ENCODE measurements at places on chromosomes 1 and 21.

GRCh38 chr1:208088319-208088718, 155.9 kb downstream of the PLXNA2 start:
- no peaks in the 10 kb centered on the region for H3K27me3 ChIP-seq
- peaks cover 12% of the 10 kb centered on the region for H3K36me3 ChIP-seq
- no peak overlapping the region for H3K4me3 ChIP-seq

DNA sequence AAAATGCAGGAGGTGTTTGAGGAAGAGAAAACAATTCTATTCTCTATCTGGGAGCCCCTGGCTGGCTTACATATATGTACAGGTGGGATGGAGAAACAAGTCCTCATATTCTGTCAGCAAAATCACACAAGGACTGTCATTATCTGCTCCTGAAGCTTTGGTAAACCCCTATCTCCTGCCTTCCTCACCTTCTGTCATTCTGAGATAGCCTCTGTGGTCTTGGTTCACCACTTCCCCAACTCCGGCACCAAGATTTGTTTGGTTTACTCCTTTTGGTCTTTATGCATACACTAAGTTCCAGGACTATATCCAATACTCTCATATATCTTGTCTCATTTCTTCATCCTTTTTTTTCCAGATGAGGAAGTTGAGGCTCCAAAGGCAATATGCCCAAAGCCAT, 551.1 kb downstream of the PLPP3 start:
- peaks cover 5% of the 10 kb centered on the region for H3K27me3 ChIP-seq
- H3K36me3 ChIP-seq = no peaks in the 10 kb centered on the region

DNA sequence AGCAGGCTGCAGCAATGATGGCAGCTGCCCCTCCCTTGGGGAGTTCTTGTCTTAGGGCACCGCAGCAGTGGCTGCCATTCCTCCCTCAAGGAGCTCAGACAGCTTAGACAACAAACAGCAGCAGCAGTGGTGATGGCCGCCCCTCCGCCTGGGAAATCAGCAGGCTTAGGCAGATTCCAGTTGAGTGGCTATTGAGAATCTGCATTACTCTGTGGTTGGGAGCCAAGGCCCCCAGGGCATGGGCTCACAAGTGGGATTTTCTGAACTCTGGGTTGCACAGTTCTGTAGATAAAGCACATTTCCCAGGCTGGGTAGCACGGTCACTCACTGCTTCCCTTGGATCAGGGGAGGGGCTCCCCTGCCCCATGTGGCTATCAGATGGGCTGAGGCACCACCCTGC, 1280.7 kb upstream of the TMPRSS15 start:
- H3K36me3 ChIP-seq = no peaks in the 10 kb centered on the region
- H3K4me3 ChIP-seq = no peak overlapping the region
- no peak for DNase-seq
- H3K4me1 ChIP-seq = no peaks in the 10 kb centered on the region

- peaks cover 11% of the 10 kb centered on the region for H3K36me3 ChIP-seq
- peaks cover 38% of the 10 kb centered on the region for H3K4me1 ChIP-seq
- H3K27ac ChIP-seq = no peak overlapping the region
- no peak overlapping the region for H3K4me3 ChIP-seq
Observed at GRCh38 chr1:160855181-160855981, 7.3 kb downstream of the CD244 start.

GRCh38 chr1:211781260-211781659, 49.3 kb downstream of the LPGAT1 start:
- peaks cover 8% of the 10 kb centered on the region for H3K4me1 ChIP-seq
- H3K27me3 ChIP-seq = no peaks in the 10 kb centered on the region
- no peak for DNase-seq
- H3K36me3 ChIP-seq = peaks cover 18% of the 10 kb centered on the region
- H3K27ac ChIP-seq = no peak overlapping the region
- no peak overlapping the region for H3K4me3 ChIP-seq

DNA sequence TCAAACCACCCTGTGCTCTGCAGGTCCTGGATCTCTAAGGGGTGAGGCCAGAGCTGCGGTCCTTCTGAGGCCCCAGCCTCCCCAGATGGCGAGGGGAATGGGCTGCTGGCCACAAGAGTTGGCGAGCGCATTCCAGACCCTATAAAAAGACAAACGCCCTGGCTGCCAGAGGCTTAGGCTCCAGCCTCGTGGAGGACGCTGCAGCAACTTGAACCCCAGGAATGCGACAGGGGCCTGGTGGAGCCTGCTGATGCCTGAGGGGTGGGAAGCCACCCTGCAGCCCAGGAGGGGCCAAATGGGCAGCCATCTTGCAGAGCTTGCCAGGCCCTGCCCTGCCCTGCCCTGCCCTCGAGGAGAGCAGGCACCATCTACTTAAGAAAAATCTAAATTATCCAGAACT, 8.6 kb downstream of the CACNA1S start:
- H3K4me3 ChIP-seq = no peak overlapping the region
- H3K27me3 ChIP-seq = no peaks in the 10 kb centered on the region
- no peaks in the 10 kb centered on the region for H3K4me1 ChIP-seq
- DNase-seq = no peak

- H3K27me3 ChIP-seq = no peaks in the 10 kb centered on the region
- no peaks in the 10 kb centered on the region for H3K4me1 ChIP-seq
Observed at GRCh38 chr1:87346130-87346814, 17.6 kb downstream of the LMO4 start.
